Myocyte (in vitro differentiated cells): ENCODE measurements at places on chromosomes 6 and 20. TPM values are rescaled to one million over a fixed set of nuclear protein-coding genes. Genes with fewer than 3 reads are reported as not detected.

HLA-DRA gene
- 0.45 and 0.47 TPM in 2 replicates for total RNA-seq

C4B gene
- total RNA-seq, result 3.0 and 6.7 TPM in 2 replicates

TNXB gene
- 0.16 and 0.36 TPM in 2 replicates for total RNA-seq

TNFAIP3 gene
- 6.8 and 7.8 TPM in 2 replicates for total RNA-seq

DACT2 gene
- total RNA-seq, result not detected in 2 replicates

CST5 gene
- total RNA-seq, result not detected in 2 replicates

VSTM2L gene
- 77.5 and 139 TPM in 2 replicates for total RNA-seq

RAET1G gene
- total RNA-seq, result not detected in 2 replicates

RBM24 gene
- total RNA-seq, result 230 and 289 TPM in 2 replicates

RGS17 gene
- 4.7 and 6.7 TPM in 2 replicates for total RNA-seq

RIPPLY2 gene
- total RNA-seq, result not detected in 2 replicates

BPIFA1 gene
- total RNA-seq, result not detected in 2 replicates

GGTLC1 gene
- total RNA-seq, result not detected in 2 replicates

PBOV1 gene
- total RNA-seq, result not detected in 2 replicates

DNA sequence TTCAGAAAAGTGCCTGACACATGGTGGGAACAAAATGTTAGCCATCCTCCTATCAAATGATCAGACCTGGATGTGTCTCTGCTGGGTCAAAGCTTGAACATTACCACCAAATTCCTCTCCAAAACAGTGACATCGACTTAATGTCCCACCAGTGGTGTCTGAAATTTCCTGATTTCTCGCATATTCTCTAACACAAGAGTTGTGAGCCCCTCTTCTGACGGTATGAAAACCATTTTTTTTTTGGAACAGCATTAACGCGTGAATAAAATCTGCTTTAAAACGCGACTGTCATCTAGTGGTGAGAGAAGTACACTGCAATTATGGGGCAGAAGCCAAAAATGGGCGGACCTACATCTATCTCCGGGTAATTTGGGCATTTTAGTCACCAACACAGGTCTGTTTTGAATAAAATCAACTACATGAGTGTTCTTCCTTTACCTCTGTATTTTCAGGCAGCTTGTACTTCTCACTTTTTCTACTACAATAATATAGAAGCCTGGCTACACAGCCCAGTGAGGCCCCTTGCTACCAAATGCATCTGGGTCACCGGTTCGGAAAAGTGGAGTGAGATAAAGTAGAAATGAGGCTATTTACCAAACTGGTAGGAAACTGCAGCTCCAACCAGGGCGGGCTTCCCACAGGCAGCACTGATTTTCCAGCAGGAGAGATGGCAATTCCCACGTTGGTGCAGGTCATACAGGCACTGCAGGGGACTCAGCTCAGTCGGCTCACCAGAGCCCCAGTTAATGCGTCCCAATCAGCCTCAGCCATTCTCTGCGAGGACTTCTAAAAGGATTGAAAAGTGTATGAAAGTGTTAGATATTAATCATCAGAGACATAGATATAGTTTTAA is 27.4 kb downstream of the MGME1 start:
- peak; percentile 71 for DNase-seq

DNA sequence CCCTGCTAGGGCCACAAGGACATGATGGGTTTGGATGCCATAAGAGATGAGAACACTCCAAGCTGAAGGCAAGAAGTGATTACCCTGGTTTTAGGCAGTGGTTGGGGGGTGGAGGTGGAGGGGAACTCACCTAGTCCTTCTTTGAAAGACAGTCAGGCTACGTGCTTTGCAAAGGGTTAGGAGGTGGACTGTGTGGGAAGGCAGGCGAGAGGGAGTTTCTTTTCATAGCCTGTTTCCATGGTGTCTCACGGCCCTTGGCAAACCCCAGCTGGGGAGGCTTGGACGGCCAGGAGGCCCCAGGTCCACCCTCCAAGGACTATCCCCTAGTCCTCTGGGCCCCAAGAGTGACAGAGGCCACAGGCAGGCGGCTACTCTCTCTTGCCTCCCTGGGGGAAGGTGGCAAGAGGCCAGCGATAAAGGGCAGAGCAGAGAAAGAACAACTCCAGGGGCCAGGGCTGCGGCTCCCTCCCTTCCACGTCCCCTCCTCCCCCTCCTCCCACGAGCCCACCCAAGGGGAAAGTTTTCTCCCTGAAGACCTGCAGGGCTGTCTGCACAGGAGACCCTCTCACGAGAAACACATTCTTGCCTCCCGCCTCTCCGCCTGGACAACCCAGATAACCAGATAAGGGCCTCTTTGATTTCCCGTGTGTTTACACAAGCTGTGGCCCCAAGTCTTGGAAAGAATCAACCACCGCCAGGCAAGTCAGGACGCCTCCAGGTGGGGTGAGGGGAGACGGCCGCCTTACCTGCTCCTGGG is 74.4 kb downstream of the NOL4L start:
- DNase-seq, result no peak

- no peak for DNase-seq
These were observed 120.8 kb downstream of the CHD6 start for GRCh38 chr20:41497186-41497895.

GRCh38 chr20:61292821-61293612 is 41.0 kb downstream of the CDH4 start:
- DNase-seq, result no peak

GRCh38 chr20:44523746-44524145 is 1.9 kb upstream of the SERINC3 start:
- no peak for DNase-seq

- DNase-seq, result no peak
These were observed 447.7 kb downstream of the PHF3 start for GRCh38 chr6:64083261-64083660.

DNA sequence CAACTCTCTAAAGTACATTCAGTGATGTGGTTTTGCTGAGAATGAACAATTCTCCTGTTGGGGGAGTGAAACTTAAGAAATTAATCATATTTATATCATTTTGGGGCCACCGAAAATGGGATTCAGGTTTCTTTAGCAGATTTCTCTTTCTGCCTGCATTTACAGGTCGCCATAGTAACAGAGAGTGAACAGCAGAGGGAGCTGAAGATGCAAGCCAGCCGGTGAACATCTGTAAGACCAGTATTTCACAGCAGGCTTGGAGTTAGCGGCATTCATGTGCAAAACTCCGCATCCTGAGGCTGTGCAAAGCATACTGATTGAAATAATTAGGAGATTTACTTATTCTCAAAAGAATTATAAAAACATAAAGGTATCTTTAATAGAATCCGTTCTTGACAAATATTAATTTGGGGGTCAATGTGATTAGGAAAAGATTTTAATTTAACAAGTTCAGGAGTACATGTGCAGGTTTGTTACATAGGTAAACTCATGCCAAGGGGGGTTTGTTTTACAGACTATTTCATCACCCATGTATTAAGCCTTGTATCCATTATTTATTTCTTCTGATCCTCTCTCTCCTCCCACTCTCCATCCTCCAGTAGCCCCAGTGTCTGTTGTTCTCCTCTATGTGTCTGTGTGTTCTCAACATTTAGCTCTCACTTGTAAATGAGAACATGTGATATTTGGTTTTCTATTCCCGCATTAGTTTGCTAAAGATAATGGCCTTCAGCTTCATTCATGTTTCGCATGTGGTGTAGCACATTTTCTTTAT is 17.8 kb upstream of the HSF2 start:
- DNase-seq, result peak; percentile 62

DNA sequence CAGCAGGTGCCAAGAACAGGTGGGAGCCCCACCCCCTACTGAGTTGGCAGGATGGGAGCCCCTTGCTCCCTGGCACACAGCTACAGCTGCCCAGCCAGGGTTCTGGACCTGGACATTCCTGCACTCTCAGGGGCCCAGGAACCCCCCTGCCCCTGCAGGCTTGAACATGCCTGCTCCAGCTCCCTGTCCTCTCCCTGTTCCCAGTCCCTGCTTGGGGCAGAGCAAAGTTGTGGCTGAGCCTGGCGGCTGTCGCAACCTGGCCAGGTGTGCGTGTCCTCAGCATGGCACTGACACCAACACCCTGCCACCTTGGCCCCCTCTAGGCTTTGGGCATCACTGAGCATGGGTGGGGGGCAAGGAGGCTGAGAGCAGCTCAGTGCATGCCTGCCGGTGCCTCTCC is 491.2 kb upstream of the NOX3 start:
- DNase-seq, result no peak

GRCh38 chr6:27332692-27333641 is 20.9 kb upstream of the POM121L2 start:
- peak; percentile 28 for DNase-seq

GRCh38 chr6:111533087-111533784 is 50.2 kb upstream of the REV3L start:
- DNase-seq, result no peak

- DNase-seq, result no peak
These were observed 45.6 kb upstream of the SGK1 start for GRCh38 chr6:134363323-134364039.

GRCh38 chr6:143963158-143963919 is 44.7 kb downstream of the PLAGL1 start:
- DNase-seq, result no peak

DNA sequence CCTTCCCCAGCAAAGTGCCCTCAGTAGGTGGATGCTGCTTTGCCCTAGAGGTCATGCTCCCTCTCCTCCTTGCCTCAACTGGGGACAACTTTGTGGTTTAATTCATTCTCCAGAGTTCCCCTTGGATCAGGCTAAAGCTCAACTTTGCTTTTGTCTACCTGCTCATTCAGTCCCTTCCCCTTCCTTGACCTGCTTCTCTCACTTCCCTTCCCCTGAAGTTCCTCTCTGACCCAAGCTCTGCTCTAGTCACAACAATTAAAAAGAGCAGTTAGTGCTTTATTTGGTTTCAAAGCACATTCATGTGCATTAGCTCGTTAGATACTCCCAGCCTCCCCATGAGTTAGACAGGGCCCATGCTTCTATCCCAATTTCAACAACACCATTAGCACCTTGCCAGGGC is 71.3 kb downstream of the DZANK1 start:
- no peak for DNase-seq

GRCh38 chr6:136586295-136586694 is 36.1 kb upstream of the MAP7 start:
- peak; percentile 55 for DNase-seq

- DNase-seq, result no peak
These were observed 8.5 kb downstream of the STAU1 start for GRCh38 chr20:49179368-49180277.

DNA sequence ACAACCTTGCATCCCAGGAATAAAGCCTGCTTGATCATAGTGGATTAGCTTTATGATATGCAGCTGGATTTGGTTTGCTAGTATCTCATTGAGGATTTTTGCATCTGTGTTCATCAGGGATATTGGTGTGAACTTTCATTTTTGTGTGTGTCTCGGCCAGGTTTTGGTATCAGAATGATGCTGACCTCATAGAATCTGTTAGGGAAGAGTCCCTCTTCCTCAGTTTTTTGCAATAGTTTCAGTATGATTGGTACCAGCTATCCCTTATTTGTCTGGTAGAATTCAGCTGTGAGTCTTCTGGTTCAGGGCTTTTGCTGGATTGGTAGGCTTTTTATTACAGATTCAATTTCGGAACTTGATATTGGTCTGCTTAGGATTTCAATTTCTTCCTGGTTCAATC is 132.5 kb downstream of the ZFAND3 start:
- DNase-seq, result no peak

GRCh38 chr6:165223736-165224135 is 85.7 kb downstream of the C6orf118 start:
- peak; percentile 54 for DNase-seq

- DNase-seq, result peak; percentile 20
These were observed 7.2 kb downstream of the HLA-G start for GRCh38 chr6:29834564-29835436.

GRCh38 chr6:106125925-106126435 is 39.8 kb downstream of the PRDM1 start:
- no peak for DNase-seq

DNA sequence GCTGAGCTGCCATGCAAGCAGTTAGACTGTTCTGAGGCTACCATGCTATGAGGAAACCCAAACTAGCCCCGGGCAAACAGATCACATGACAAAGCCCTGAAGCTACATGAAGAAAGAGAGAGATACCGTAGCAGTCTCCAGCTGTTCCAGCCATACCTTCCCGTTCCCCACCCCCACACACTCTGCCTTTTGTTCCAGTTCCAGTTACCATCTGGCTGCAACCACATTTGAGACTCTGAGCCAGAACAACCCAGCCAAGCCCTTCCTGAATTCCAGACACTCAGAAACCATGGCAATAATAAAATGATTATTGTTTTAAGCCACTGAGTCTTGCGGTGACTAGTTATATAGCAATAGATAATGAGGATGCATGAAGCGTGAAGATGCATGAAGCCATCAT is 28.3 kb downstream of the RIN2 start:
- peak; percentile 92 for DNase-seq

DNA sequence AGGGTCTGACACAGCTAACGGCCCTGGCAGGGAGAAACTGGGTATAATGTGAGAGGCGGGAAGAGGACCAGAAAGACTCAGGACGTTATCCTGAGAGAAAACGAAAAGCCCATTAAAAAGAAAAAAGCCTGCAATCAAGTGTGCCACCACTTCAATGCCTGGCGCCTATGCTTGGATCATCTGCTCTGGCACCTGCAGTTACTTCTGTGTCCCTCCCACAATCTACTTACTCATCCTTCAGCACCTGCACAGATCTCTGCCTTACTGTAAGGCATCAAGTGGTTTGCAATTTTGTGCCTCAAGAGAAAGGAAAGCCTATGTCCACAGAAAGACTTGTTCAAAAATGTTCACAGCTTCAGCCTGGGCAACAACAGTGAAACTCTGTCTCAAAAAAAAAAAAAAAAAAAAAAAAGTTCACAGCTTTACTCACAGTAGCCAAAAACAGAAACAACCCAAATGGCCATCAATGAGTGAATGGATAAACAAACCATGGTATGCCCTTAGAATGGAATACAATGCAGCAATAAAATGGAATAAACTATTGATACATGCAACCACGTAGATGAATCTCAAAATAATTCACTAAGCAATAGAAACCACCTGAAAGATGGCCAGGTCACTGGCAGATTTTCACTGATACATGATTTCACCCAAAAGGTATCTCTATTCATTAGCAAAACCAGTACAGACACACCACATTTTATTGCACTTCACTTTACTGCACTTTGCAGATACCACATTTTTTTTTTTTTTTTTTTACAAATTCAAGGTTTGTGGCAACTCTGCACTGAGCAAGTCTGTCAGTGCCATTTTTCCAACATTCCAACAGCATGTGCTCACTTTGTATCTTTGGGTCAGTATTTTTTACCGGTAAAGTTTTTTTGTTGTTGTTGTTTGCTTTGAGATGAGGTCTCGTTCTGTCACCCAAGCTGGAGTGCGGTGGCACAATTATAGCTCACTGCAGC is 48.6 kb downstream of the ABHD12 start:
- DNase-seq, result no peak

- DNase-seq, result no peak
These were observed 45.1 kb upstream of the EEF1A1 start for GRCh38 chr6:73565767-73566485.

DNA sequence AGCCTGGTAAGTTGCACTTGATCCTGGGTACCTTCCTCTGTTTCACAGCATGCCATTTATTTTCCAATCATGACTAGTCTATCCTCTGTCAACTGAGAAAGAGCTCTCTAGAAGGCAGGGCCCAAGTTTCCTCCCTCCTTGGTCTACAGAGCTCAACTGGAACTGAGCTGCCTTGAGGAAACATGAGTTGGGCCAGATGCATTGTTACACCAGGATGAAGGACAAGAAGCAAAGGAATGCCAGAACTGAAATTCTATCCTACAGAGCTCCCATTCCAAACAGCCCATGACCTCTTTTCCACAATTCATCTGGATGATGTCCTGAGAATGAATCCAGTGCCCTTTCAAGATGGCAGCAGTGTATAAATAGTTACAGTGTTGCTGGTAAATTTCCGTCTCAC is 66.7 kb upstream of the E2F3 start:
- DNase-seq, result peak; percentile 18

- DNase-seq, result peak; percentile 40
These were observed 453.6 kb upstream of the FLRT3 start for GRCh38 chr20:14790771-14791620.
